ENCODE measurements at places on chromosomes 11 and 22. TPM values are rescaled to one million over a fixed set of nuclear protein-coding genes. Genes with fewer than 3 reads are reported as not detected.

P2RX6 gene
- total RNA-seq = 0.25 TPM

NCAM1 gene
- 0.47 TPM for total RNA-seq

C11orf97 gene
- not detected for total RNA-seq

TRMT112 gene
- total RNA-seq = 197 TPM

C22orf31 gene
- total RNA-seq = not detected

DNA sequence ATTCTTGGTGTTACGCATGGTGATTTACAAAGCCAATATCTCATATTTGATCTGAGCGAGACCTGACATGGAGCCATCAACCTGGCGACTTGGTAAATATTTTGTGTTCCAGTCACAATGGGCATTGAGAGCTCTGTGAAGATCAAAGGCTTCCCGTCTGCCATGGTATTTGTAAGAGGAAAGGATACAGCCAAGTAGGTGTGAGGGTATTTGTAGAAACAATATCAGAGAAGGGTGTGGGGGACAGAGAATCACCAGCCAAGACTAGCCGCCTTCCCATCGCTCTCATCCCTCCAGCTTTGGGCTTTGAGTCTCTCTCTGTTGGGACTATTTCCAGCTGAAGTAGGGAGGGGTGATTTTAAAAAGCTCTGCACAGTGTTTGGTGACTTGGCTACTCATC, 173.4 kb upstream of the BDNF start:
- H3K27ac ChIP-seq = no peak overlapping the region
- no peaks in the 10 kb centered on the region for H3K36me3 ChIP-seq
- no peak for DNase-seq
- H3K27me3 ChIP-seq = peaks cover 2% of the 10 kb centered on the region

- H3K27ac ChIP-seq = no peak overlapping the region
- no peaks in the 10 kb centered on the region for H3K4me1 ChIP-seq
- no peak for DNase-seq
- no peak overlapping the region for H3K4me3 ChIP-seq
- peaks cover 6% of the 10 kb centered on the region for H3K27me3 ChIP-seq
- H3K36me3 ChIP-seq = no peaks in the 10 kb centered on the region
These were observed 301.9 kb downstream of the OPCML start for GRCh38 chr11:133230431-133230830.

DNA sequence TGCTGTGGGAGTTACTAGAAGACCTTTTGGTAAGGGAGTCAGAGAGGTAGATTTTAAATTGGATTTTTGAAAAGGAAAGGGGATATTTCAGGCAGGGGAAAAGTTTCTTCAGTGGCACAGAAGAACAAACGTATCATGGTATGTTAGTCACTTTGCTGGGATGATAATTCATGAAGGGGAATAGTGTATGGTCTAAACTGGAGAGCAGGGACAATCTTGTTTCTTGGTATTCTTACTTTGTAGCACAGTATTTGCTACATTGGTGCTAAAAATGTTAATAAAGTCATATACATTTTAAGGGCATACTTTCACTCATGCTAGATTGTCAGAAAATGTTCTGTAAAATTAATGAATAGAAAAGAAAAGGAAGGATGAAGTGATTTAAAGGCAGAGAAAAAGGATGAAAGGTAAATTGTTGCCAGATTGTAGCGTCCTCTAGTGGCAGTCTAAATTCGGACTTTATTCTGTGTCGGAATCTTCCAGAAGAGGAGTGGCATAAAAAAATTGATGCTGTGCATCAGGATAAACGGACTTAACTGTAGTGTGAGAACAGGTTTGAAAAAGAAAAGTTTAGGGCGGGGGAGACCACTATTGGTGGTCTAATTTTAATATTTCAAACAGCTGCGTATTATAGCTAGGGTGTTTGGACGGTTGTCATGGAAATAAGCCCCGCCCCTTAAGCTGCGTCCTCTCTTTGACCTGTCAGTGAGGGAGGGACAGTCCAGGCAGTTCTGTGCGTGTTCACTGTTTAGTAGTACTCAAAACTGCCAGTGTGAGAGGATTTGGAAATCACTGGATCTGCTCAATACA, at the start of gene BCO2:
BCO2 (plus strand) TSS at position 724 of the 810 bp plus-strand sequence. CDS start 90 bp downstream, outside the sequence.
- peaks cover 22% of the 10 kb centered on the region for H3K27me3 ChIP-seq
- peak within 1 kb of the TSS; percentile 51 for H3K4me3 ChIP-seq
- DNase-seq = peak; percentile 72

DNA sequence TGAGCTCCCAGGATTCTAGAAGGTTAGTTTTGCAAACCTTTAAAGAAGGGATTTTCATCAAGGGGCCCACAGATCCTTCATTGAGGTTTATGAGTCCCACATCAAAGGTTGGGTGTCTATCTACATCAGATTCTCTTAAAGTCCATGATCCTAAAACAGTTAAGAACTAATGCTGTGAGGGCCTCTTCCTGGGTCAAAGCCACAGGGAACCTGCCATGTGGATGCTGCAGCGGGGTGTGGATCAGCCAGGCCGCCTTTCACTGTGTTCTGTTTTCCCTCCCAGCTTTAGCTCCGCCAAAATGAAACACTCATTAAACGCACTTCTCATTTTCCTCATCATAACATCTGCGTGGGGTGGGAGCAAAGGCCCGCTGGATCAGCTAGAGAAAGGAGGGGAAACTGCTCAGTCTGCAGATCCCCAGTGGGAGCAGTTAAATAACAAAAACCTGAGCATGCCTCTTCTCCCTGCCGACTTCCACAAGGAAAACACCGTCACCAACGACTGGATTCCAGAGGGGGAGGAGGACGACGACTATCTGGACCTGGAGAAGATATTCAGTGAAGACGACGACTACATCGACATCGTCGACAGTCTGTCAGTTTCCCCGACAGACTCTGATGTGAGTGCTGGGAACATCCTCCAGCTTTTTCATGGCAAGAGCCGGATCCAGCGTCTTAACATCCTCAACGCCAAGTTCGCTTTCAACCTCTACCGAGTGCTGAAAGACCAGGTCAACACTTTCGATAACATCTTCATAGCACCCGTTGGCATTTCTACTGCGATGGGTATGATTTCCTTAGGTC, 5.3 kb downstream of the SERPIND1 start:
- peaks cover 16% of the 10 kb centered on the region for H3K4me1 ChIP-seq
- no peak overlapping the region for H3K27ac ChIP-seq
- no peak overlapping the region for H3K4me3 ChIP-seq
- DNase-seq = no peak

DNA sequence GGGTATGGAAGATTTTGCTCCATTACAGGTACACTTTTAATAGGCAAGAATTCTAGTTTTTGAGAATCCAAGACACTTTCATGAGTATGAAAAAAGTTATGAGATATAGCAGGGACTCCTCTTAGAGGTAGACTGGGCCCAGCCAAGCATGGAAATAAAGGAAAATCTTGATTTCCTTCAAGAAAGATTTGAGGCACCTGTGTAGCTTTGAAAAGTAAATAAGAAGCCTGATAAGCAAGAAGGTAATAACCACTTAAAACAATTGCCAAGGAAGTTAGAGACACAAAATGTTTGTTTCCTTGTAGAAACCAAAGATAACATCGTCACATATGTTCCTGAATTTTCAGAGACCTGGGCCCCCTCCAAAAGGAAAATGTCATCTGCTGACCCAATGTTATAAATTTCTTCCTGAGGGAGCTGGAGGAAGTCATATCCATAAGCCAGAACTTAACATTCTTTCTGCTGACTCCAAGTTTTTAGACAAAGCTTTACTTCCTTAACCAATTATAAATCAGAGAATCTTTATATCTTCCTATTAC, 314.5 kb upstream of the ANO3 start:
- H3K36me3 ChIP-seq = no peaks in the 10 kb centered on the region
- no peaks in the 10 kb centered on the region for H3K27me3 ChIP-seq
- no peak for DNase-seq
- H3K4me3 ChIP-seq = no peak overlapping the region

Measured in activated CD8-positive, alpha-beta T cell treated with anti-CD3 and anti-CD28 coated beads for 36 hours (primary cell).